ENCODE measurements at places on chromosomes 5 and 9.

GRCh38 chr9:117835798-117836197 lies 131.6 kb downstream of the TLR4 start:
- no peak for DNase-seq

DNA sequence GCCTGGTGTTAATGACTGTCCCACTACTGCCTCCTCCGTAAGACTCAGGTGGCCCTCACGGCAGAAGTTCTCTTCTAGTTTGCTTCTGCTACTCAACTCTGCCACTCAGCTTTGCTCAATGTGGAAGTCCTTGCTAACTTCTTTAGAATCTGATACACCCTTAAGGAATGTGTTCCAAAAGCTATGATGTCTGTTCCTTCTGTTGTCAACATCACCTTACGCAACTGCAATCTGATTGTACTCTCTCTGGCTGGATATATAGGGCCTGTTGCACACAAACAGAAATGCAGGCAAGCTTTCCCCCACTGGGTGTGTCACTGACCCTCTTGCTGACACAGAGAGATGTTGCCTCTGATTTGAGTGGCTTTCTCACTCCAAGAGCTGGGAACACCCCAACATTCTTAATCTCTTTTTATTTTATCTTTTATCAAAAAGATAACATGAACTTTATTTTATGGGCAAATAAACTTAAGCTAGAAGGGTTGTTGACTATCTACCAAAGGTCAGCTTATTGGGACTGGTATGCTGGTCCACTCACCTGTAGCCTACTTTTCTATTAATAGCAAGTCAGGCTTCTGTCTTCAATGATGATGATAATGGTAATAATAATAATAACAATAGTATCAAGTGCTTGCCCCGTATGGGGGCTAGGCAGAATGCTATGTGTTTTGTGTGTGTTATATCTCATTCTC lies 25.2 kb downstream of the TMEM252 start:
- no peak for DNase-seq

- no peak for DNase-seq
Observed at GRCh38 chr9:25709941-25710340, 31.7 kb upstream of the TUSC1 start.

DNA sequence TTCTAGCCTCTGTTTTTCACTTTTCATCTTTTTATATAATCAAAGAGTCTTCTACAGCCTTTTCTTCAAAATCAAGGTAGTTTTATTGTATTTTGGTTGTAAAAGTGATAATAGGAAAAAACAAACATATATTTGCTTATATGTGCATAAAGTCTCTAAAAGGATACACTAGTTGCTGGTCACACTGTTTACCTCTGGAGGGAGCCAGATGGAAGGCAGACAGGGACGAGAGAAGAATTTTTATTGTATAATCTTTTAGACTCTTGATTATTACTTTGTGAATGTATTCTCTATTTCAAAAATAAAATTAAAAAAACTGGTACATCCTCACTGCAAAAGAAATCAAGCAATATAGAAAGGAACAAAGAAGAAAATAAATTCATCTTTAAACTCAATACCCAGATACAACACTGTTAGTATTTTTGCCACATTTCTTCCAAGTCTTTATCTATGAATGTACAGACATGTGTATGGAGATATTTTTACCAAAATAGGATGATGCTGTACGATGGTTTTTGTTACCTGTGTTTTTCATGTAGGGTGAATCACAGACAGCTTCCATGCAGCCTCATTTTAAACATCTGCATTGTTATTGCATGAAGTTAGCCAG lies 6.1 kb upstream of the RNF183 start:
- DNase-seq = no peak

DNA sequence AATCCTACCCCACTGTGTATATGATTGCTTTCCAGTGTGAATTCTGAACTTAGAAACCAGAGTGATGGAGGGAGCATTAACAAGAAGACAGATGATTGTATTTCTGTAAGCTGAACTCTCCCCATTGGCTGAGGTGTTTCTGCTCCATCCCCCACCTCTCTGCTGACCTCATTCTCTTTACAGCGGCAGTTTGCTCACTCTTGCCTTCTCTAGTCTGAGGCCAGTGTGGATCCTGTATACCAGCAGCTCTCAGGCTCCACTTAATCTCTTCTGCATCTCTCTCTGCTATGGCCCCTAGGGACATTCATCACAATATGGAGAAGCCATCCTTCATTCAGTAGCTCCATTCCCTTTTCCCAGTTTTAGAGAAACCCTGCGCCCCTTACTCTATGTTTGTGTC lies 358.8 kb downstream of the MAN2A1 start:
- DNase-seq = no peak

DNA sequence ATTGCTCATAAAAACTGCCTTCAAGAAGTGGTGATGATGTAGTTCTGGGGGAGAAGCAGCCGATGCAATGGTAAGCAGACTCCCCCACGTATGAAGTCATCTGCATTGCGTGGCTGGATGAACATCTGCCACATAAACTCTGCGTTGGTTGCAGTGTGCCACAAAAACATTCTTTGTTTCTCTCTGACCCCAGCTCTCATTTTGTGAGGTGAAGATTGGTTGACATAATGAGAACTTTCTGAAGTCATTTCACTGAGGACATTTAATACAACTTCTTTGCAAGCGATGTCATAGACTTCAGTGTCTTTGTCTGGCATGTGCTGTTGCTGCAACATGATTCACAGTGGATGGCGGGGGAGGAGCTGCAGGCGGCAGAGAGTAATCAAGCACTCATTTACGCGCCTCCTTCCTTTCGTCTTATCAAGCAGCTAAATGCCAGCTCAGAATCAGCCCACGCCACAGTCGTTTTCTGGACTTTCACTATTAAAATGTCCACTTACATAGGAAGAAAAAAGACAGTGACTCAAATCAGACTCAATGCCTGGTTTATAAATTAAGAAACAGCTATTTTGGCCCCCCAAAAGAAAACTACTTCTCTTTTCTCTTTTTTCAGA lies 91.5 kb upstream of the NFIL3 start:
- DNase-seq = no peak

DNA sequence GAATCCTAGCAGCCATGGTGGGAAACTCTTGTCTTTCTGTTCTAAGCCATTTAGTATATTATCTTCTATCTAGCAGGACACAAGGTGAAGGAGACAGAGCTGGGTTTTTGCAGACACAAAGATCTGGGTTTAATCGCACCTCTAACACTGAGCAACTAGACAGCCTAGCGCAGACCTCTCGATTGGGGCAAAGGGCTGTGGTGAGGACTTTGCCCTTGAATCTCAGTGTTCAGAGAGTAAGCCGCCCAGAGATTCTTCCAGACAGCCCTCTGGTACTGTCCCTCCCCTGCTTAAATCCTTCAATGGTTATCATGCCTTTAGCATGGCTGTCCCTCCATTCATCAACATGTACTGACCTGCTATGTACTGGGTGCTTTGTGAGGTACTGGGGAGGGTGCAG lies 128.1 kb downstream of the CRB2 start:
- no peak for DNase-seq

DNA sequence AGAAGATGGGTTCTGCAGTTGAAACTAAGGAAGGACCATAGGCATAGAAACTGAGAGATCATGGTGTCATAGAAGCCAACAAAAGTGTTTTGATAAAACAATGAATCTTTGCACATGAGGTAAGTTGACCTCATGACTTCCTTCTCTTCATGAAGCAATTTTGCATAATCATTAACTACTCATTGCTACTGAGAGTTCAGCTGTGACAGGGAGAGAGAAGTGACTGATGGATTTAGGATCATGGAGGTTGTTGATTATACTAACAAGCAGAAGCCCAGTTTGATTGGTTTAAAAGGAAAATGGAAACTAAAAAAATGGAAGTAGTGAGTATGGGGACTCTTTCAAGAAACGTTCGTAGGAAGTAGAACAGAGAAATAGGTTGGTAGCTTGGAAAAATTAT lies 51.2 kb downstream of the PARP8 start:
- no peak for DNase-seq

GRCh38 chr9:6552033-6552432 lies 93.5 kb downstream of the GLDC start:
- DNase-seq = no peak

- no peak for DNase-seq
Observed at GRCh38 chr9:76433836-76434235, 25.1 kb upstream of the GCNT1 start.

GRCh38 chr5:8825139-8825757 lies 720.6 kb downstream of the SEMA5A start:
- no peak for DNase-seq

GRCh38 chr9:112380102-112380824 lies at the start of gene HSDL2:
TSS of gene HSDL2 (plus strand) at chr9:112380108. CDS start at chr9:112380164, 56 bp downstream.
- DNase-seq = no peak

DNA sequence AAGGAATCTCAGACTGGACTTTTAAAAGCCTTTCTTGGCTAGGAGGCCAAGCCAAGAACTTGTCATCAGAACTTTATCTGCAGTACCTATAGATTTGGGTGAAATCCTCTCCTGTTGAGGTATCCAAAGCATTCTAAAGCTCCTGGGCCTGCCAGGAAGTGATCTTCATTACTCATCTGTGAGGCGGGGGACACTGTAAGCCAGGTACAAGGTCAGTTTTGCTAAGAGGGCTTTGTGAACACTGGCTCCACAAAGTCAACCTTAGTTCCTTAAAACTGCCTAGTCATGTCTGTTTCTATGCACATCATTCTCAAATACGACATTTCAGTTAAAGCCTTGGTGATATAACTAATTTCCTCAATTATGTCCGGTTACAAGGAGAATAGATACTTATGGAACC lies 236.7 kb downstream of the PIK3R1 start:
- no peak for DNase-seq

DNA sequence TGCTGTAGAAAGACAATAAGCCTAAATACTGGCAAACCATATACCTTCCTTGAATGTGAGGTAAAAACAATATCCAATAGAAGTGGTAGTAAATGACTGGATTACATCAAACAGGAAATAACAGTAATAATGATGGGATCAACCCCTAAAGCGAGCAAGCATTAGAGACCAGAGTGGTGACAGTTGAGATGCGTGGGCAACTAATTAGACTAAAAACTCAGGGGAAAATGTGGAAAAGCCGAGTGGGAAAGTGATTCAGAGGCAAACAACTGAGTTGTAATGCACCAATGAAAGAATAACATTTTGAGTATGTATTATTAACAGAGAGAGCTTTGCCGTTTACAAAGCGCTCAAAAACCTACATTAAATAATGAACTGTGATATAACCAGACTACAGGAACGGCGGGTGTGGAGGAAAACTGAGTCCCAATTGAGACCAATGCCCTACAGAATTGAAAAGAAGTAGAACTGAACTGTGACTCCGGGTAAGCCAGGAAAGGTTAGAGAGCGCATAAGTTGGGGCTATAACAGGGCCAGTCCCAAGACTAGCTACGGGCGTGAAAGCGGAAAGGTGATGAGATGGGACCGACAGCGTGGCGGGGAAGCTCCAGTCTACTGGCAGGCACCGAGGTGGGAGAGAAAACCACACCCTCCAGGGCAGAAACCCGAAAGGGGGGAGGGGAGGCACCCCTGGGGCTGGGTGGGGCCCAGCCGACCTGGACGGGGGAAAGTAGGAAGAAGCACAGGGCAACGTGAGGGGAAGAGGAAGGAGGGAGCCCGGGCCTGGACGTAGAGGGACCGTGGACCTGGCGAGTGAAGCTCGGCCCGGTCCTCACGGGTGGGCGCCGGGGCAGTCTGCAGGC lies 592 bp downstream of the UBAP2 start:
- DNase-seq = peak; percentile 23

- DNase-seq = no peak
Observed at GRCh38 chr5:16502866-16503265, 37.3 kb upstream of the ZNF622 start.

DNA sequence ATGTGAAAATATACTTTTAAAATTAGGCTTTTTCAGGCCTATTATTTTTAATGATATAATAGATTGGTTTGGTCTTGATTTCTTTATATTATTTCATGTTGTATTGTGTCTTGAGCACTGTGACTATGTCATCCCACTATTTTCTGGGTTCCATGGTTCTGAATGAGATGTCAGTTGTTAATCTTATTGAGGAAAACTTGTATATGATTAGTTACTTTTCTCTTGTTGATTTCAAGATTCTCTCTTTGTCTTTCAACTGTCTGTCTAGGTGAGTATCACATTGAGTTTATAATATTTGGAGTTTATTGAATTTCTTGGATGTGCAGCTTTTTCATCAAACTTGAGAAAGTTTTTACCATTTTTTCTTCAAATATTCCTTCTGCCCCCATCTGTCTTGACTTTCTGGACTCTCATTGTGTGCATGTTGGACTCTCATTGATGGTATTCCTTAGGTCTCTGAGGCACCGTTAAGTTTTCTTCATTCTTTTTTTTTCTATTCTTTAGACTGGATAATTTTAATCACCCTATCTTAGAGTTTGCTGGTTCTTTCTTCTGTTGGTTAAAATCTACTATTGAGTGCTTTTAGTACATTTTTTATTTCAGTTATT lies 175.8 kb downstream of the TMEM167A start:
- no peak for DNase-seq

GRCh38 chr5:2288968-2289367 lies 406.2 kb upstream of the IRX4 start:
- no peak for DNase-seq

DNA sequence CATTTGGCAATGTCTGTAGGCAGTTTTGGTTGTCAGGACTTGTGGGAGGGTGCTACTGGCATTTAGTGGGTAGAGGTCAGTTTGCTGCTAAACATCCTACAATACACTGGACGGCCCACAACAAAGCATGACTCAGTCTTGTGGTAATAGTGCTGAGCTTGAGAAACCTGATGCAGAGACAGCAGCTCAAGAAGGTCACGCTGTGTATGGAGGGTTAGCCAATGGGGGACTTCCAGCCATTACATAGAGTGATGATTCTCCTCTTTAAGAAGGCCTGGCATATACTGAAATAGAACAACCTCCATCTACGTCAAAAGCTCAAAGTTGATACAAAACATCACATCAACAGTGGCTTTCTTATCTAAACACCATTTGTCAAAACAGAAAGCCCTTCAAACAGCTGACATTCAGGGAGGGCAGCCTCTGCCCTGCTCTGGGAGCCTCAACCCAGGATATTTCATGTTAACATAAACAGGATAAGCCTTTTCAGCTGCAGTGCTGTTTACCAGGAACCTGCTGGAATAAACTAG lies 143.0 kb downstream of the GPBP1 start:
- no peak for DNase-seq

DNA sequence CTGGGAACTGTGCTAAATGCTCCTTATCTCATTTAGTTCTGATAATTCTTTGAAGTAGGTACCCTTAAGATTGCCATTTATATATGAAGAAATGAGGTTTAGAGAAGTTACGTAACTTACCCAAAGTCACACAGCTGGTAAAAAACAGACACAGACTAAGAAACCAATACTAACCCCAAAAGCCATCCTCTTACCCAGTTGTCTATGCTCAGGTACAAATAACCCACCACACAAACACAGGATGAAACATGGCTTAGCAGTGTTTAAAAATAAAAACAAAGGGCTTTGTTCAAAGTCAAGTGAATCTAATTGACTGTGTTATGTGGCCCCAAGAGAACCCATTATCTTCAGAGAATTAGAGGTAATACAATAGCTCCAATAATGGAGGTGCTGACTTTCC lies 37.0 kb upstream of the IL7R start:
- DNase-seq = no peak

DNA sequence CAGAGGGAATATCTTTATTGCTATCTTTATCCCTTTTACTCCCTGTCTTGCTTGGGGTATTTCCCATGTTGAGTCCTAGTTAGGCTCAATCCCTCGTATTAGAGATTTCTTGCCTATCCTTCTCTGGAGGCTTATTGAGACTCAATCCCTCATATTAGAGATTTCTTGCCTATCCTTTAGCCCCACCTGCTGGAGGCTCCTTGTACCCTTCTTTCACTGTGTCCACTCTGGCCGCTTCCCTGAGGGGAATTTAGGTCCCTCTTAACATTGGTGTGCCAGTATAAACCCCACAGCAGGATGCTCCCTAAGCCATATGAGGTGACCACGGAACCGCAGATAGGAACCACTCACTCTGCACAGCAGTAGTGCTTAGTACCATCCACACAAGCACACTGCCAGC lies 110.7 kb upstream of the MAMDC2 start:
- no peak for DNase-seq
